Stimulated activated memory B cell treated with anti-CD40 and anti-IgM and Interleukin-4, amounts not matched to agents 10 μg/mL and 1 μg/mL and 100 μg/mL, for 72 hours (primary cell): ENCODE measurements at places on chromosomes 5 and 9.

DNA sequence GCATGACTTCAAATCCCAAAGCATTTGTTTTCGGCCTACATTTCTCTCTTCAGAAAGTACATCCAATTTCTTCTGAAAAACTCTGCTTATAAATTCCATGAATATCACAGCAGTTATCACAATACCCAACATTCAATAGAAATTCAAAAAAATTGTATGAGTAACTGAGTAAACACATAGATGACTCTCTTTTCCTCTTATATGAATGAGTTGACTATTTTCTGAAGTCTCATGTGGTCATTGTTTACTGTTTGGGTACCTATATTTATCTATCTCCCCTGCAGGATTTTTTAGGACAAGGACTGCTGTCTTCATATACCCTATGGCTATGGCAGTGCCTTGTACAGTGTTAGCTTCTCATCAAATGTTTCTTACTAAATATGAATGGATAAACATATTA lies 157.1 kb downstream of the HTR1A start:
- ATAC-seq, result no peak

- no peak for ATAC-seq
These were observed 519.2 kb downstream of the ACTL7B start for GRCh38 chr9:108336575-108336974.

DNA sequence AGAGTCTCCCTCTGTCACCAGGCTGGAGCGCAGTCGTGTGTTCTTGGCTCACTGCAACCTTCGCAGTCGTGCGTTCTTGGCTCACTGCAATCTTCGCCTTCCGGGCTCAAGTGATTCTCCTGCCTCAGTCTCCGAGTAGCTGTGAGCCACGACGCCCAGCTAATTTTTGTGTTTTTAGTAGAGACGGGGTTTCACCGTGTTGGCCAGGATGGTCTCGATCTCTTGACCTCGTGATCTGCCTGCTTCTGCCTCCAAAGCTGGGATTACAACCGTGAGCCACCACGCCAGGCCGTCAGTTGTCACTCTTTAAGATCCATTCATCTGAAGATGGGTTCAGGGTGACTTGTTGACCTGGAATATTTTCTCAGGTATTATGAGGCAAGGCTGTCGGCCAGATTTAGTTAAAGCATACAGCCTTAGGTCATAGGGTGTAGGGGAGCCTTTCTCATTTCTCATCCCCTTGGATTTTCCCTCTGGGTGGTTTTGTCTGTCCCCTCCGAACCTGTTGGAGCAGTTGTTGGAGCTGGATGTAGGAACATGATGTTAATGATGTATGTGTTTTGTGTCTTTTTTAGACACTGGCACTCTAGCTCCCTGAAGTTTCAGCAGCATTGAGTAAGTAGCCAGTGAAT lies 1.6 kb downstream of the SLC22A5 start:
- no peak for ATAC-seq

- no peak for ATAC-seq
These were observed 497.0 kb upstream of the TUSC1 start for GRCh38 chr9:26175264-26175663.

DNA sequence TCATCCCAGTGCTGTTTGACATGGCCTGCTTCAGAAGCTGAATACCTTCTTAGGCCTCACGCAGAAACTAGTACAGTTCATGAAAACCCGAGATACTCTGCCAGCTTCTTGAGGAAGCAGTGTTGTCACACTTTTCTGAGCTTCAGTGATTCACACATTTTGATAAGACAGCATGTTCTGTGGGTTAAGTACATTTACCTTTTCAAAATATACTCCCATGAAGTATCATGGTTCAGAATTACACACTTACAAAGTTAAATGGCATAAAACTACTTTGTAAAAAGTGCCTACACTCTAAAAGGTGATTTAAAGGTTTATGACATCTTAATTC lies 56.9 kb downstream of the VCAN start:
- no peak for ATAC-seq

DNA sequence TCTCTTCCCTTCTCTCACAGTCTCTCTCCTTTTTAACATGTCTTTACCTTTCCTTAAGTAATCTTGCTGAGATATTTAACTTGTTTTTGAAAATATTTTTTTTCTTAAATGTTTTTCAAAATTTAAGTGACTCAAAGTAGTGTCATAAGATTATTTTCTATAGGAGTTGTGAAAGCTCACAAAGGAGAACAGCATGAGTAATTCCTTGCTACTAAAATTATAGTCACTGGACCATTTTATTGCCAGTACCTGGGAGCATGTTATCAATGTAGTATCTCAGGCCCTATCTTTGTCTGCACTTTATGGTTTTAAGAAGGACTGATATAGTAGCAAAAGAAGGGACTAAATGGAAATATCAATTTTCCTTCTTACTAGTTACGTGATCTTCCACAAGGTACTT lies 181.9 kb downstream of the TMEM232 start:
- no peak for ATAC-seq

DNA sequence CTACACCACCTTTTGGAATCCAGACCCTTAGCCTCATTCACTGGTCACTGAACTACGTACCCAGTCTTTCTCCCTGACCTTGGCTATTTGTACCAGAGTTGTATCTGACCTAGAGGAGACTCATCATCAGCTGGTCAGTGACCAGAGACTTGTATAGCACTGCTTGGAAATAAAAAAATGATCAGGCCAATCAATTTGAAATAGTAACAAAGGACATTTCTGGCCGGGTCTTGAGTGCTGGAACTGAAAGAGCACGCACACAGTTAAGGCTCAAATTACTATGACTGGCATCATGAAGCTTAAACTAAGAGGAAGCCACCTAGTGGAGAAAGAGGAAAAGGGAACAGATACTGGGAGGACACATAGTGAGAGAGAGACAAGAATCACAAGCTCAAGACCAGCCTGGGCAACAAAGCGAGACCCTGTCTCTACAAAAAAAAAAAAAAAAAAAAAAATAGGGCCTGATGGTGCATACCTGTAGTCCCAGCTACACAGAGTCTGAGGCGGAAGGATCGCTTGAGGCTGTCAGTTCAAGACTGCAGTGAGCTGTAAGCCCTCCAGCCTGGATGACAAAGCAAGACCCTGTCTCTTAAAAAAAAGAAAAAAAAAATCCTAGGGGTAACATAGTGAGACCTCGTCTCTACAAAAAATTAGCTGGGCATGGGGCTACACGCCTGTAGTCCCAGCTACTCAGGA lies 12.8 kb upstream of the SRP19 start:
- peak; percentile 98 for ATAC-seq

DNA sequence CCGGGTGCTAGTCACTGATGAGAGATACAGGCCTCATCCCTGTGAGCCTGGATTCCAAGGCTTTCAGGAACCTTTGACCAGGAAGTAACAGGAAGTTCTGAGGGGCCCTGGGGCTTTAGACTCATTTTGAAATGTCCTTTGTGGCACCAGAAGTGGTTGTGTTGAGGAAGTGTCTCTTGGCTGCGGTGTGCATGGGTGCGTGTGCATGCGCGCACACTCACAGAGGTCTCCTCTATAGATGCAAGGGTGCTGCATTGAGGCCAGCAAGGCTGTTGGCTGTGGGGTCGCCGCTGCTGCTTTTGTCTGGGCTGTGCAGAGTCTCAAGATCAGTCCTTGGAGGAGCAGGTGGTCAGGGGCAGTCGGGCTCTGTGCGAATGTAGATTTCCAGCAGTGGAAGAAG lies 7.6 kb downstream of the RAB24 start:
- ATAC-seq, result peak; percentile 52

GRCh38 chr5:66779528-66779927 lies 183.3 kb downstream of the MAST4 start:
- no peak for ATAC-seq

DNA sequence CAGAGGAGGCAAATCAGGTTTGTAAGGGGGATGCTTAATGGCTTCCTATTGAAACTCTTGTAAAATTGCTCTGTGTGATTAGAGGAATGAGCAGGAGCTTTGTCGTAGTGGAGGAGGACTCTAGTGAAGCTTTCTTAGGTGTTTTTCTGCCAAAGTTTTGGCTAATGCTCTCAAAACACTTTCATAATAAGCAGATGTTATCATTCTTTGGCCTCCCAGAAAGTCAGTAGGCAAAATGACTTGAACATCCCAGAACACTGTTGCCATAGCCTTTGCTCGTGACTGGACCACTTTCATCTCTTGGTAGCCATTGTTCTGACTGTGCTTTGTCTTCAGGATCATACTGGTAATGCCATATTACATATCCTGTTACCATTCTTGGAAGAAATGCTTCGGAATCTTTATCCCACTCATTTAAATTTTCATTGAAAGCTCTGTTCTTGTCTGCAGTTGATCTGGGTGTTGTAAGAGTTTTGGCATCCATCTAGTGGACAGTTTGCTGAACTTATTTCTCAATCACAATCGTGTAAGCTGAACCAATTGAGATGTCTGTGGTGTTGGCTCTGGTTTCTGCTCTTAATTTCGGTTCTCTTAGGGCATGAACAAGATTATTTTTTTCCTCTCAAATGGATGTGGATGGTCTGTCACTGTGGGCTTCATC lies 187.6 kb downstream of the COMMD10 start:
- no peak for ATAC-seq

GRCh38 chr5:157107508-157107907 lies 1.3 kb downstream of the HAVCR2 start:
- ATAC-seq, result no peak

- no peak for ATAC-seq
These were observed 10.8 kb upstream of the SLC12A7 start for GRCh38 chr5:1122511-1123294.

GRCh38 chr9:132948482-132949050 lies 4.2 kb upstream of the TSC1 start:
- ATAC-seq, result no peak

- ATAC-seq, result no peak
These were observed 352.9 kb downstream of the GLIS3 start for GRCh38 chr9:3946840-3947587.

- ATAC-seq, result no peak
These were observed 199.4 kb downstream of the MEF2C start for GRCh38 chr5:88683506-88684135.

DNA sequence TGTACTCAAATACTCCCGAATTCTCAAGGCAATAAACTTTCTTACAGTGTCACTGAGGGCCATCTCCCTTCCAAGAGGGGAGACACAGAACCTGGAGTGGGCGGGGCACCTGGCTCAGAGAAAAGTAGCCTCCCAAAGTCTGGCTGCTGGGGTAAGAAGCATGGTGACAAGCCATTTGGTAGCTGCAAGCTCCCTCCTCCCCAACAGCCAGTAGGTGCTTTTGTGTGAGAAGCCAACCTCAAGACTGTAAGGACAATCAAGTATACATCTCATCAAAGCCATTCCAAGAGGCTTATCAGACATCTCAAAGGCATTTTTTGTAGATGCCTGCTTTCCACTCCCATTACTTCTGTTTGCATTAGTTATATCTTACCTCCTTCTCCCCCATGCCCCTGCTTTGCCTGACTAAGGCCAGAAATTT lies 1.4 kb downstream of the DAB2 start:
- ATAC-seq, result no peak

GRCh38 chr9:90916147-90916734 lies 114.6 kb downstream of the SYK start:
- ATAC-seq, result no peak

DNA sequence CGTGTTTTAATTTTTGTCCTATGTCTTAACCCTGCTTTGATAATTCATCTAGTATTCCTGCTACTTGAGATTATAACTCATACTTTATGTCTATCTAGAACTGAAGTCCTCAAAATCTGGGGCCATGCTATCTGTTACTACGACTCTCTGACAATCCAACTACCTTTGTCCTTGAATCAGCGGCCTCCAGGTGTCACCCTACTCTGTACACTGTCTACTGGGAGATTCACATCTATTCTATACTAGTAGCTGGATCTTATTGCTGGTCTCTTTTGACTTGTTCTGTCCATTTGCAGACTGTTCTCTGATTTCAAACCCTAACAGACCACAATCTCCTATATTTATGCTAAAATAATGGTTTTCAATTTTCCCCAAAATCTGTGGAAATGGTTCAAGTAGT lies 225.5 kb upstream of the ELAVL2 start:
- ATAC-seq, result no peak

GRCh38 chr5:66633754-66634153 lies 37.6 kb downstream of the MAST4 start:
- no peak for ATAC-seq

GRCh38 chr5:39846144-39846543 lies 421.4 kb upstream of the DAB2 start:
- no peak for ATAC-seq

DNA sequence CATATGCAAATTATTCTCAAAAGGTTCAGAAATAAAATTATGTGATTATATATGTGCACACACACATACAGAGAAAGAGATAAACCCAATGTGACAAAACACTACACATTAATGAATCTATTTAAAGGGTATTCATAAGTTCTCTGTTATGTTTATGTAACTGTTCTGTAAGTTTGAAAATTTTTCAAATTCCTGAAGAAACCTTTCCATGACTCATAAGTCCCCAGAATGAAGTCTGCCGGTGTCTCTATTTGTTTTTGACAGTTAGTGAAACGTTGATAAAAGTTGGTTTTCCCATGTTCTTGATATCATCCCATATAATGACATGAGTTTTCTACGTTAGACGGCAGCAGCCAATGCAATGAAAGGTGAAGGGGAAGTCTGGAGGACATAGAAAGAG lies 199.5 kb upstream of the PUM3 start:
- ATAC-seq, result no peak

DNA sequence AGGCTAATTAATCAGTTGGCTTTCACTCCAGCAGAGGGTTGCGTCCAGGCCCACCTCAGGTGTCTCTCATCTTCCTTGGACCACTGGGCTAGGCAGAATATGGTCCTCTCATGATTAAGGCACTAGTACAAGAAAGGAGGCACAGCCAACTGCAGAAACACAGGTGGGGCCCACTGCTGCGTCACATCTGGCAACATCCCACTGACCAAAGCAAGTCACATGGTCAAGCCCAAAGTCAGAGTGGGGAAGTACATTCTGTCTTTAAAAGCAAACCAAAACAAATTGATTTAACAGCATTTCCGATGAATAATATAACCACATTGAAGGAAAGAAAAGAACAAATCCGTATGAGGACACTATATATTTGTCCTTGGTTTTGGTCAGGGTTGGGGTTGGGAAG lies 28.0 kb upstream of the UBTD2 start:
- no peak for ATAC-seq

GRCh38 chr5:20832204-20833080 lies 844.4 kb upstream of the CDH18 start:
- peak; percentile 61 for ATAC-seq

DNA sequence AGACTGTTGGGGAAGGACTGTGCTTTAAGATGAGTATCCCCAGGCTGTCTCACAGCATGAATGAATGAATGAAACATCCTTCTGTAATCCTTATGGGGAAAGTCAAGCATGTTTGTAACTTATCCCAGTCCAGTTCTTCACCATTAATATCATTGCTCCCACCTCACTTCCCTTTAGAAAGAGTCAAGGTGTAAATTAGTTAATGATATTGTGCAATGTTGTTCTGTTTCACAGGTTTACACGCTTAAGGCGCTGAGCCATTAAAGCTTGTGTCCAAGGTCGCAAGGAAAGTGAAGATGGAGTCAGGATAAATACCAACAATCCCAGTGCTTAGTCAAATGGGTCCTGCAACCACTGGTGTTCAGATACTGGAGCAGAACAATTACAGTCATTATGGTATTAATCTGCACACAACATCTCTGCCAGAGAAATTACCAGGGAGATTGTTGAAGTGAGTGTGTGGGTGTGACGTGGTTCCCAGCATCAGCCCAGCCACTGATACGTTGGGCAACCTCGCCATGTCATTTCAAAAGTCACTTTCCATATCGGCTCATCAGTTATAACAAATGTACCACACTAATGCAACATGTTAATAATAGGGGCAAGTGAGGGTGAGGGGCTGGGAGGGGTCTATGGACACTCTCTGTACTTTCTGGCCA lies 1.5 kb upstream of the MYO10 start:
- ATAC-seq, result no peak

GRCh38 chr5:159825551-159826051 lies 90.7 kb upstream of the ADRA1B start:
- no peak for ATAC-seq
